ENCODE measurements at places on chromosomes 2 and 18.

DNA sequence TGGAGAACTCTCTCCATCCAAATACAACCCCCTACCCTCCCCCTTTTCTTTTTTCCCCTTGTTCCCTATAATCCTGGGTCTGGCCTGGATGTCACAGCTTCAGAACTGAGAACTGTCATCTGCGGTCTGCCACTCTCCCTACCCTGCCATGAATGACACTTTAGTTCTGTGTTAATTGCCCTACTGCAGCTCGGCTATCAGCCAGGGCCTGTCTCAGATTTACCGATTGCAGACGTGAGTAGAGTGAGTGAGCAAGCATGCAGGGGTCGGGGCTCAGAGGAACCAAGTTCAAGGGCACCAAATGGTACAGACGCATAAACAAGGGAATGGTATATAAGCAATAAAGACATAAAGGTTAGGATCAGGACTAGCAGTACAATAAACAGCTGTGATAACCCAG, 967.8 kb downstream of the BCL11A start:
- DNase-seq: no peak

- no peak for DNase-seq
Measured at GRCh38 chr2:177799531-177799930, 273.0 kb downstream of the PDE11A start.

DNA sequence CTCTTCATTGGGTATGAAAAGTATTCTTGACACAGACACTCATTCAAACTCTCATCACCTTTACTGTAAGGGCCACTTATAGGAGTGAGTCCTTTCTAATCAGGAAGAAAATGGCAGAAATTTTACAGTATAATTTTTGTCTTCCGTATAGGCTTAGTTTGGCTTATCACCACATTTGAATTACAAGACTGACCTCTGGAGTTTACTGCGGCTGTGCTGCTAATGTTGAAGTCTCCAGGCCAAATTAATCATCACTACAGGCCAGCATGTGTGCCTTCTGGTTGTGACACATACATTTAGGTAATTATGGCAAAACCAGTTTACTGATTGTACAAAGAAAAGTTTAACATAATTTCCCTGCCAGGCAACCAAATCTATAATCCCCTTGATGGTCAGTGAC, 753.6 kb upstream of the GCFC2 start:
- DNase-seq: no peak

- DNase-seq: no peak
Measured at GRCh38 chr2:218427741-218428140, 8.8 kb downstream of the VIL1 start.

GRCh38 chr2:98088261-98088660, 1.3 kb downstream of the VWA3B start:
- DNase-seq: no peak

GRCh38 chr2:164761737-164762460, 79.7 kb downstream of the COBLL1 start:
- DNase-seq: no peak

GRCh38 chr2:105646774-105647076, 98.0 kb upstream of the NCK2 start:
- no peak for DNase-seq

All from stimulated activated CD4-positive, alpha-beta T cell treated with anti-CD3 and anti-CD28 coated beads, Interleukin-15, amount 100 ng/mL, for 1 hour (primary cell).